ENCODE measurements at places on chromosomes 1 and 21.

GRCh38 chr21:25243808-25244207 is 363.5 kb downstream of the MRPL39 start:
- no peak for DNase-seq

DNA sequence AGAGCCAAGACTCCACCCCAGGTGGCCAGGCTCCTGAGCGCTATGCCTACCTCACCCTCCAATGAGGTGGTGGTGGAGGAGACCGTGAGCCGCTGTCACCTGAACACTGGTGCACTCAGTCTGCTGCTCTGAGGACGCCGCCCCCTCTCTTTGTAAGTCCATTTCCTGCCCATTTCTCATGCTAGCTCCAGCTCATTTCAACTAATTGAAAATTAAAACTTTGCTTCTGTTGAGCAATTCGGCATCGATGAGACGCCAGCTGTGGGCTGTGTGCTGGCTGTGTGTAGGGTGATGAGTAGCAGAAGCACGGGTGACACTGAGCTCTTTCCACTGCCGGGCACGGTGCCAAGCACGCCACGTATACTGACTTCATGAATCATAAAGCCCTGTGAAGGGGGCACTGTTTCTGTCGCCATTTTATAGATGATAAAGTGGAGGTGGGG is 11.2 kb downstream of the TNFRSF1B start:
- peak; percentile 89 for DNase-seq

DNA sequence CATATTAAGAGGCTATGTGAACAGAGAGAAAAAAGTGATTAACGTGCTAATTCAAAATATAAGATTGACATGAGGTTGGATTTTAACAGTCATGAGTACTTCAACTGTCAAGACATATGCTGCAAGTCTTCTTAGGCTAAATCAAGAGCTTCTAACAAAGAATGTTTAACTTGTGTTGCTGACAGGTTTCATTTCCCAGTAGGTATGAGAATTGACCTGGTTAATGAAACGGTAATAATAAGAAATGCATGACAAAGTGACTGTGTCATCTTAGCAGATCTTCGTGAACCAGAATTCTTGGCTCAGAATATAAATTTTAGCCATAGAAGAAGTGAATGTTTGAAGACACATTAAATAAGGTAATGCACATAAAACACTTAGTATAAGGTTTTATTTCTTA is 132.6 kb upstream of the PTGFR start:
- no peak for DNase-seq

DNA sequence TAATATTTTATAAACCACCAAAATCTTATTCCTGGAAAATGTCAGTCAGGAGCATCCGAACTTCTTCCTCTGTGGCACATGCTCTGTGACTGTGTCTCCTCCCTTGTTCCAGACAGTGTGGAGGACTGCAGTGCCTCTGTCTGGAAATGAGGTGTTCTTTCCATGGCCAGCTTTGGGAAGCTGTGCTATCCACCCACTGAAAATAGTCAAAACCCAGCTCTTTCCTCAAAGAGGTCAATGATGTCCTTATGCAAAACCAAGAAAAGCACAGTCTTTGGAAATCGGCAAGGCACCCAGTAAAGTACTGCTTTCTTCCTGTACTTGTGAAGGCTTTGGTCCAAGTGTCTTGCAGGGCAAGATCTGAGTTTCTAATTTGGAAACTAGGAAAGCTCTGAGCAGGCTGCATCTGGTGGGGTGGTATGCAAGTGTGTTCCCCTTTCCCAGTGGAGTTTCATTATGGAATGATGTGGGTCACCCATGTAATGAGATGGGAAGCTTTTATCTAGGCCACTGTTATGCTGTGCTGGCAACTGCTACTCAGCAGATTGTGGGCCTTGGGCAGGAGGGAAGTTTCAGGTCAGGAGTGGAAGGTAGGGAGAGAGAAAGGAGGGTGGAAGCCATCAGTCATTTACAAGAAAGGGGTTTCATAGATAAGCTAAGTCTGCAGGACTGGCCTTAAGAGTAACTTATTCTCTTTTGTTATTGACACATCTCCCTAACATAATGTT is 6.0 kb downstream of the KIAA0040 start:
- no peak for DNase-seq

GRCh38 chr1:9724706-9725476 is 73.4 kb downstream of the PIK3CD start:
- DNase-seq = peak; percentile 39

GRCh38 chr1:31043631-31044030 is 21.9 kb downstream of the PUM1 start:
- no peak for DNase-seq
